NCI-H2171 (cell line): ENCODE measurements at places on chromosomes 6 and 20.

GRCh38 chr6:128438393-128438792 lies 82.0 kb downstream of the PTPRK start:
- DNase-seq, result peak; percentile 20

- no peak for DNase-seq
Observed at GRCh38 chr6:110708295-110708950, 106.8 kb downstream of the CDK19 start.

DNA sequence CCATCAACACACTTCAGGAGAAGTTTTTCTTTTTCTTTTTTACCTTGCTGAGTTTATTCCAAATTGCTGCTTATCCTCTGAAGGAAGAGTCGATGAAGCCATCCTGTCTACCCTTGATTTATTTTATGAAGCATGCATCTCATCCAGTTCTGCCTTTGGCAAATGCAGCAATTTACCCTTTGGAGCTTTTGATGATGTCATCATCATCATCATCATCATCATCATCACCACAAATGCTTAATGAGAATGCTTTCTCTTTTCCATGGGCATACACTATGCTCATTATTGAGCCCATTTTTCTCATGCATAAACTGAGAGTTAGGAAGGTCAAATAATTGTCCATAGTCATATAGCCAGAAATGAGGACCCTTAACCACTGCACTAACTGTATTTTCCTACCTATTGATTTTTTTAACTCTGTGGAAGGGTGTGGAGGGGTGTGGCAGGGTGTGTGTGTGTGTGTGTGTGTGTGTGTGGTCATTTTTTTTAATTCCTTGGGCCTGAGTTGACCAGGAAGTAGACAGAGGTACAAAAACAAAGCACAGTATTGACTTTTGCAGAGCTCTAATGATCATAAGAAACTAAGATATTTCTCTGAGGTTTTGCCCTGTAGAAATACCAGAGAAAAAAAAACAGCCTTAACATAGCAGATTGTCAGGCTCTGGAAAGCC lies 82.8 kb downstream of the COL9A1 start:
- DNase-seq, result no peak

GRCh38 chr6:90194371-90194841 lies 102.2 kb downstream of the BACH2 start:
- no peak for DNase-seq

DNA sequence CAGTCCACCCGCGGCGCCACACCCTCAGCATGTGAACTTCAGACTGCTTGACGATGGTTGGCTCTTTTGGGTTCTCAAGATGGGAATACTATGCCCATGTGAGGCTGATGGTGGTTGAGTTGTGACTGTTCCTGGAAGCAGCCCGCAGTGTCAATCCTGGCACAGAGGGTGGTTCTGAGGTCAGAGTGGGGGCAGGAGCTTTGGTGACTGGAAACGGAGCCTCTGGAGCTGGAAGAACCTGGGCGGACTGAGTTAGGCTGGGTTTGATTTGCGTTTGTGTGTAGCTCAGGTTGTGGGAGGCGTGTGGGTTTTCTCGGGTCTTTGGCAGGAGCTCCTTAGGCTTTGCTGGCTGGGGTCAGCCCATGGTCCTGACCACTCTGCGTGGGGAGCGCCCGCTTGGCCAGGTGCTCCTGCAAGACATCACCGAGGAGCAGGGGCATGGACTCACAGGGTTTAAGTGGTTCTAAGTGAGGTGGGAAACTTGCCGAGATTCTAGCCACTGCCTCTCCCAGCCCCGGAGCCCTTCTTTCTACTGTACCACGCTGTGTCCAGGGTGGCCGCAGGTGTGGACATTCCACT lies 37.3 kb upstream of the SLC22A1 start:
- no peak for DNase-seq

- no peak for DNase-seq
Observed at GRCh38 chr6:152461556-152461955, 175.6 kb downstream of the SYNE1 start.

DNA sequence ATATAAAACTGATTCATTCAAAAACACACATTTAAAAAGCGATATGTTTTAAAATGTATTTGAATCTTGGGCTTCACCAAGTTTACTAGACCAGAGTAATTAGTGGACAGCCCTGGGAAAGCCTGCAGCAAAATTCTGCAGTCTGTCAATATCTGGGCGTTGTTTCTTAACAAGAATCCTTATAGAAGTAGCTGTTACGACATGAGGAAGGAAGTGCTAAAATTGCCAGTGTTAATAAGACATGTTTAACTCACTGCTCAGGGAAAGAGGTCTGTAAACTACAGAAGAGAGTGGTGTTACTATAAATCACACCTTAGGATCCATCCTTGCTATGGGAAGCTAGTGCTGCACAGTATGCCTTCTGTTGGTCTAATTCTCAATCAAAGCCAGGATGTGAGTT lies 120.6 kb downstream of the TBX18 start:
- no peak for DNase-seq

GRCh38 chr20:61520893-61521460 lies 268.9 kb downstream of the CDH4 start:
- DNase-seq, result no peak

- DNase-seq, result no peak
Observed at GRCh38 chr6:32291543-32291942, 67.7 kb upstream of the NOTCH4 start.

DNA sequence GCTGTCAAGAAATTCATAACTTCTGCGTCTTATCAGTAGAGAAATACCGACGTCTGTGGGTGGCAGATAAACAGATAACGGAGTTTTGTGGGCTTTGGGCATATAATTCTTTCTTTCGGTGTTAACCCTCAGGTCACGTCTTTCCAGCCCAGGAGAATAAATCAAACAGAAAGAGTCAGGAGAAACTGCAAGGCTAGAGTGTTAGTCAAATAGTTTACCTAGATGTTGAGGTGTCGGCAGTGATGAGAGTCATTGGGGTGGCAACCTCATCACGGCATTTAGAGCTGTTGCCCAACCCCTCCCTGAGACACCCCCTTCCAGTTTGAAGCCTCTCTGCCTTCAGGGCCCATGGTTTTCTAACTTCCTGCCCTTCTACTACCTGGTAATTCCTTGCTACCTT lies 49.5 kb downstream of the ADTRP start:
- no peak for DNase-seq

GRCh38 chr20:64099086-64099786 lies 8.1 kb downstream of the NPBWR2 start:
- no peak for DNase-seq

DNA sequence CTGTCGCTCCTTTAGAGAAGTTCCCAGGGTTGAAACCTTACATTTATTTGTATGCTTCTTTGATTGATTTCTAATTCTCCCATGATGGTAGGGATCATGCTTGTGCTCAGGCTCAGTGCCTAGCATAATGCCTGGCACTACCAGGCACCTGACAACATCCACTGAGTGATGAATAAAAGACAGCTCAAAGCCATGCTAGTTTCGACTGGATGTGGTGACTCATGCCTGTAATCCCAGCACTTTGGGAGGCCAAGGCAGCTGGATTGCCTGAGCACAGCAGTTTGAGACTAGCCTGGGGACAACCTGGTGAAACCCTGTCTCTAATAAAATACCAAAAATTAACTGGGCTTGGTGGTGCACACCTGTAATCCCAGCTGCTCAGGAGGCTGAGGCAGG lies 11.6 kb upstream of the CD164 start:
- no peak for DNase-seq

DNA sequence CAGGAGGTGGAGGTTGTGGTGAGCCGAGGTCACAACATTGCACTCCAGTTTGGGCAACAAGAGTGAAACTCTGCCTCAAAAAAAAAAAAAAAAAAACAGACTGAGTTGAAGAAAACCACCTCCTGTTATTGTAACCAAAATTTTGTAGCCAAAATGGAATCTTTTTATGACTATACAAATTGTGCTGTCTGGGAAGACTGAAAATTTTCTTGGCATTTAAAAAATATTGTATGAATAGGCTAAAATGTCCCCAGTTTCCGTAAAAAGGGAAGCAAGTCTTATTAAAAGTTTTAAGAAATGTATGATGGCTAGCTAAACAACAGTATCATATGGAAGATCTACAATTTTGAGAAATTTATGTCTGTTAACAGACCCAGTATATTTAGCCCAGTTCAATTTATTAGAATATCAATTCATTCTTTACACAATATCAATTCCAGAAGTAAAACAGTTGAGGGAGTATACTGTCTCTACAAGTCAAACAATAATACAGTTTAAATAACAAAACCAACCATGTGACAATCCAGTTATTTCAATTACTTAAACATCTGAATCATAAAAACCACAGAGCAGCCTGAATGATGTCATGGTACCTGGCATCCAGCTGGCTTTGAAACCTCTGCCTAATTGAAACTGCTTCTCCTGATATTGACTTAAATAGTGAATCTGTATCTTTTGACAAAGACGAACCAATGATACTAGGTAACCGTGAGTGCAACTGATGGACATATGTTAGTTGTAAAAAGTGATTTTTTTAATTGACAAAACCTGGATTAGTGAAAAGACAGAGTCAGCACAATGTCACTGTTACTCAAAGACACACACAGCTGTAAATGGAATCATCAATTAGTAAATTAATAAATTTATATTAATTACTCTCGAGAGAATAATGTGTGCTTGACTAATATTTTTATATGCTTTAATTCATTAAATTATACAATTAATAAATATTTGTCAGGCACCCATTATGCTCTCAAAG lies 166.6 kb upstream of the MARCKS start:
- peak; percentile 31 for DNase-seq

DNA sequence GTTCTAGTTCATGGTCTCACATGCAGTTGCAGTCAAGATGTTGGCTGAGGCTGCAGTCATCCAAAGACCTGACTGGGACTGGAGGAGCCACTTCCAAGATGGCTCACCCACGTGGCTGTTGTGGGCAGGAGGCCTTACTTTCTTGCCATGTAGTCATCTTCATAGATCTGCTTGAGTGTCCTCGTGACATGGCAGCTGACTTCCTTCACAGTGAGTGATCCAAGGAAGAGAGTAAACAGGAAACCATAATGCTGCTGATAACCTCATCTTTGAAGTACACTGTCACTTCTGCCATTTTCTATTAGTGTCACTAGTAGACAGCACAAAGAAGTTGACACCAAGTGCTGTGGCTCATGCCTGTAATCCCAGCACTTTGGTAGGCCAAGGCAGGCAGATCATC lies 40.1 kb upstream of the AKIRIN2 start:
- no peak for DNase-seq

- no peak for DNase-seq
Observed at GRCh38 chr20:21607971-21608725, 94.3 kb upstream of the NKX2-2 start.

- no peak for DNase-seq
Observed at GRCh38 chr20:17936761-17937732, 31.5 kb downstream of the SNX5 start.

DNA sequence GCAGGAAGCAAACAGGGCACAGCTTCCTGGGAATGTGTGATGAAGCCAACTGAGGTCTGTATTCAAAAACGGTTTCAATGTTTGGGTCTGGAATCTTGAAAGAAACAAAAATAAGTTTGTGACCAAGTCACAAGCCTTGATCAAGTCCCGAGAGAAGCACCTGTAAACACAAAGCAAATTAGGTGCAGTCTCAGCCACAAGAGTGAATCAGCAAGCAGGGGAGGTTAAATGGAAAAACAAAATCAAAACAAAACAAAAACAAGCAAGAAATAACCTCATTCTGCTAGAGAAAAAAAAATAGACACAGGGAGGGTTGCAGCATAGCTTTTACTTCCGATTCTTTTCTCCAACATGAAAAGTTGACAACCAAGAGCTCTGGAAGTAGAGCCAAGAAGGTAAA lies 201.7 kb downstream of the CLIC5 start:
- no peak for DNase-seq

DNA sequence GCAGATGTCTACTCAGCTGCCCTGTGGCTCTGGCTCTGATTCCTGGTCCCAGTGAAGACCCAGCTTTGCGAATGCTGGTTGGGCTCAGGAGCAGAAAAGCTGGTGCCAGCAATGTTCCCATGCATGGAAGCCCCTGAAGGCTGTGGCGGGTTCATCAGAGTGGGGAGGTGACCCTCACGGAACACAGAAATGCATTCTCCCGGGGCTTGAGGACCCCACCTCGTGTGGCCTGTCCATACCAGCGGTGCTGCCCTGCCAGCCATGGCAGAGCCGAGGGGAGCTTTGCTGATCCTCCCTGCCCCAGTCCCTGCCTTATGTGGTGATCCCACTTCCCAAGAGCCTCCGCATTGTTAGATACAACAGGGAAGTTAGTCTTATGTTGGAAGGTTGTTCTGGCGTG lies 157.7 kb upstream of the THBS2 start:
- no peak for DNase-seq

DNA sequence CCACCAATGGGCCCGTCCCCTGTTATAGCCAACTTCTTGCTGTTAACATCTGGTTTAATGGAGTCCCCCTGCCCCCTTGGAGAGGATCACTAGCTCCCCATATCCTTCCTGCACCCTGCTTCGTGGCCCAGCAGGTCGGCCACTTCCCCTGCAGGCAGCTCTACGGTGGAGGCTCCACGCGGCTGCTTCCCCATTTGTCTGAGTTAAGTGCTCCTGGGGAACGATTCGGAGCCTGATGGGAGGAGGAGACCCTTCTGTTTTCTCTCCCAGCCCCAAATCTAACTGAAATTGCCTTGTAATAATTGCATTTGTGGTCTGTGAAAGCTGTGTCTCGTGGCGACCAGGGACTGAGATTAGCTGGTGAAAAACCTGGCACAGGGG lies 74.6 kb downstream of the SULF2 start:
- DNase-seq, result no peak

GRCh38 chr20:46063151-46063550 lies 26.6 kb downstream of the NCOA5 start:
- no peak for DNase-seq

DNA sequence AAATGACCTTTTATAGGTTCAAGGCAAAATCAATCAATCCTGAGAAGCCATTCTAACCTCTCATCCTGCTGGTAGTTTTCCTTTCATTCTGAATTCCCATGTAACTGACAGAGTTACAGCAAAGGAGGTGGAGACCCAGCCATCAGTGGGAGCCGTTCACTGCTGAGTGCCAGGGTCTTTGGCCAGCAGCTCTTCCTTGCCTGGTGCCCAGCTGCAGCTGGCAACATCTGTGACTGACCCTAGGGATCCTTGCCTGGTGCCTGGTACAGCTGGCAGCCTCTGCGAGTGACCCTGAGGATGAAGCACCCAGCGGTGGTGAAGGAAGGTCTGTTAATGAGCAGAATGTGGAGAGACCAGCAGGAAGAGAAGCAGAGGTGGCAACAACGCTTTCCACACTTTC lies 314.6 kb downstream of the THBS2 start:
- no peak for DNase-seq

DNA sequence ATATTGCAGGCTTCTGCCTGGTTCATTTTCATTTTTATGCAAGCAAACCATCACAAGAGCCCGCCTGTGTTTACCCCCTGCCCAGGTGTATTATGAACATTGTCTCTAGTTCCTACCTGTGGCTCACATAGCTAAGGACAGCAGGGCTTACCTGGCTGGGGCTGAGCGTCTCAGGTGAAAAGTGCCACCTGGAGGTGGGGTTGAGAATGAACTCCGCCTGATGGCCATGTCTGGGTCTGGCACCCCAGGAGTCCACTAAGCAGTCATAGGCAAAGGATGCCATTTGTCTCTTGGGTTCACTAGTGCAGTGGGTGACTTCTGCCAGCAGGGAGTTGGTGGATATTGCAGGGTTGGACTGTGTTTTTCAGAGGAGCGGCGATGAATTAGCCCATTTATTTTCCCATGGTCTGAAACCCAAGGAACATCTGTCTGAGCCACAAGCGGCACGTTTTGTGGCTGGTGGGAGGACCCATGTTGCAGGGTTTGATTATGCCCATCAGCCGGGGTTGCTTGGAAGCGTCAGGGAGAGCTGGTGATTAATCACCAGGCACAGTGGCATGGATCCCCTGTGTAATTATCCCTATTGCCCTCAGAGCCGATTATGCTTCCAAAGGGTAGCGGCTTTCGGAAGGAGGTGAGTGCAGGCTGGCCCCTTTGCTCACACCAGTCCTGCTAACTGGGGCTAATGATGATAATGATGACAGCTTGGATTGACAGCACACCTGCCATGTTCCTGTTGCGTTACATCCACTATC lies 92.1 kb downstream of the CDH26 start:
- DNase-seq, result no peak
